ENCODE measurements at places on chromosomes 1 and 21. TPM values are rescaled to one million over a fixed set of nuclear protein-coding genes. Genes with fewer than 3 reads are reported as not detected.

- H3K4me1 ChIP-seq, result peaks cover 51% of the 10 kb centered on the region
- peaks cover 25% of the 10 kb centered on the region for H3K36me3 ChIP-seq
- H3K27me3 ChIP-seq, result no peaks in the 10 kb centered on the region
- DNase-seq, result no peak
These were observed 32.3 kb downstream of the CD58 start for GRCh38 chr1:116538544-116538943.

DNA sequence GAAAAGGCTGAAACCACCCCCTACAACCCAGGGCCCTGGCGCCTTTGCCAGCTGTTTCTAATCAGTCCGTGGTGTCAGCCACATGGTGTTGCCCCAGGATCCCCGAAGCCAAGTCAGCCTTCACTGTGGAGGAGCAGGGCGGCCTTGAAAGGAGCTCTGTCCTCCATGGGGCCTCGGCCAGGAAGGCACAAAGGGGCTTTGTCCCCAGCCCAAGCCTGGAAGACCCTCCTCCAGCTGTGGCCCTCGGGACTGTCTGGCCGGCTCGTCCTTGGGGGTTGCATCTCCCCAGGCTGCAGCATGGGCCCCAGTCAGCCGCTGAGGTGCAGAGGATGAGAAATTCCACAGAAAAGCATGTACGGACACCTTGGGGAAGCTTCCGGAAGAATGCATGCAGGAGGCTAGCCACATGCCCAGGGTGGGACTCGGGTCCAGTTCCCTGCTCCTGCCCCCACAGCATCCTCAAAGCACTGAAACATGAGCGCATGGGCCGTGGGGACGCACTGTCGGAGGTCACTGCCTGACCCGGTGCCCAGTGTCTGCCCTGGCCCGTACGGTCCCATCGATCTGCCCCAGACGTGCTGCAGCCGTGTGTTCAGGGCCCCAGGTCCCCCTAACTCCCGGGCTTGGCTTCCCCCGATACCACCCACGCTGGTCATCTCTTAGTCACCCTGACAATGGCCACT is 38.6 kb upstream of the POFUT2 start:
- no peaks in the 10 kb centered on the region for H3K36me3 ChIP-seq
- no peak overlapping the region for H3K4me3 ChIP-seq
- DNase-seq, result no peak
- H3K4me1 ChIP-seq, result peaks cover 21% of the 10 kb centered on the region

- DNase-seq, result no peak
- H3K27ac ChIP-seq, result no peak overlapping the region
- peaks cover 20% of the 10 kb centered on the region for H3K4me1 ChIP-seq
These were observed 35.2 kb downstream of the CFAP57 start for GRCh38 chr1:43207229-43207853.

DNA sequence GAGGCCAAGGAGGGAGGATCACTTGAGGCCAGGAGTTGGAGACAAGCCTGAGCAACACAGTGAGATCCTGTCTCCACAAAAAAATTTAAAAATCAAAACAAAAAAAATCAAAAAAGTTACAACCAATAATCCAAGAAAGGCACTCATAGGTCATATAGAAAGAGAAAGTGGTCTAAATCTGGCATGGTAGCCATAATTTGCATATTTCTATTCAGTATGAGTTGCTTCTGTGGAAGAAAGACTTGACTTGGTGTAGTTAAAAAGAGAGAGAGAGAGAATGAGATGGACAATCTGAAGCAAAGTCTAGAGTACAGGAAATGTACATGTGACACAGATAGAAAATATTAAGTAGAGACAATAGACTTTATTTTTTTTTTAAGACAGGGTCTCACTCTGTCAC is 22.5 kb downstream of the JMJD4 start:
- no peaks in the 10 kb centered on the region for H3K27me3 ChIP-seq
- H3K4me3 ChIP-seq, result no peak overlapping the region
- H3K27ac ChIP-seq, result no peak overlapping the region
- peak; percentile 23 for DNase-seq
- H3K4me1 ChIP-seq, result no peaks in the 10 kb centered on the region

GRCh38 chr21:45031571-45032191 is 42.7 kb upstream of the ADARB1 start:
- DNase-seq, result no peak
- no peaks in the 10 kb centered on the region for H3K27me3 ChIP-seq
- H3K36me3 ChIP-seq, result no peaks in the 10 kb centered on the region
- no peaks in the 10 kb centered on the region for H3K4me1 ChIP-seq

DNA sequence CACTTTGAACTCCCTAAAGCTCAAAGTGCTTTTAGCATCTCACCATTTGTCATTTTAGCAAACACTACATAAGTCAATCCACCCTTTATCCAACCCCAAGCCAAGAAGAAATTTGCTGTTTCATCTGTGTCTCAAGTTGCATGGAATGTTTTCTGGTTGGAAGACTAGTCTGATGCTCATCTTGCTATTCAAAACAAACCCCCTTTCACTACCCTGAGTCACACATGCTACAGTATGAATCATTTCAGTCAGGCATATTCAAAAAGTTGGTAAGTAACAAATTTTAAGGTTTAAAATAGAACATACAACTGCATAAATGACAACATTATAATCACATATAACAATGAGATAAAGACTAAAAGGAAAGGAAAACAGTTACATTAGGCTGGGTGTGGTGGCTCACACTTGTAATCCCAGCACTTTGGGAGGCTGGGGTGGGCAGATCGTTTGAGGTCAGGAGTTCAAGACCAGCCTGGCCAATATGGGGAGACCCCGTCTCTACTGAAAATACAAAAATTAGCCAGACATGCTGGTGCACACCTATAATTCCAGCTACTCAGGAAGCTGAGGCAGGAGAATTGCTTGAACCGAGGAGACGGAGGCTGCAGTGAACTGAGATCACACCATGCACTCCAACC is 38.7 kb downstream of the DSTYK start:
- H3K4me3 ChIP-seq, result no peak overlapping the region
- no peak for DNase-seq
- no peaks in the 10 kb centered on the region for H3K27me3 ChIP-seq
- H3K4me1 ChIP-seq, result no peaks in the 10 kb centered on the region
- H3K36me3 ChIP-seq, result no peaks in the 10 kb centered on the region

The MCOLN3 gene
- 3.2 TPM for total RNA-seq

The LRP8 gene
- total RNA-seq, result 25.5 TPM

The CFHR1 gene
- total RNA-seq, result not detected

The MX1 gene
- total RNA-seq, result 380 TPM

All from GM12878 (cell line).